ENCODE measurements at places on chromosomes 1 and 21.
A peak's percentile ranks its signal among the peaks of the same experiment; 100 is the strongest.

- peak; percentile 79 for DNase-seq
Observed at GRCh38 chr1:153572569-153573015, 6.9 kb upstream of the S100A2 start.

GRCh38 chr1:4045397-4046010 lies 145.4 kb upstream of the C1orf174 start:
- DNase-seq: no peak

DNA sequence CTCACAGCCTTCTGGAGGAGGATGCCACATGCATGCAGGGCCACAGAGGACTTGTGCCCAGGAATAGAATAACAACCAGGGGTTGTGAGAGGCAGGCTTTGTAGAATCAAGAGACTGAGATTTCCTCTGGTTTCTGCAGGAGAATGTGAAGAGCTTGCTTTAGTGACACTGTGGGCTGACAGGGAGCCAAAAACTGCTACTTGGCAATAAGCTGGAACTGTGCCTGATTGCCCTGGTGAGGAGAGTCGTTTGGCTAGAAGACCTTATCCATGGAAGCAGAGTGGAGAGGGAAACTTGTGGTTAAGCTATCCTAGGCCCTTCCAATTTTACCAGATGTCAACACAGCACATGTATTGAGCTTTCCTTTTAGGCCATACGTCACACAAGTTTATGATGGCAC lies 902.1 kb downstream of the MRPL39 start:
- DNase-seq: no peak

- no peak for DNase-seq
Observed at GRCh38 chr1:221720545-221720944, 21.3 kb downstream of the DUSP10 start.

GRCh38 chr1:45359882-45360513 lies 19.8 kb upstream of the MUTYH start:
- peak; percentile 42 for DNase-seq

DNA sequence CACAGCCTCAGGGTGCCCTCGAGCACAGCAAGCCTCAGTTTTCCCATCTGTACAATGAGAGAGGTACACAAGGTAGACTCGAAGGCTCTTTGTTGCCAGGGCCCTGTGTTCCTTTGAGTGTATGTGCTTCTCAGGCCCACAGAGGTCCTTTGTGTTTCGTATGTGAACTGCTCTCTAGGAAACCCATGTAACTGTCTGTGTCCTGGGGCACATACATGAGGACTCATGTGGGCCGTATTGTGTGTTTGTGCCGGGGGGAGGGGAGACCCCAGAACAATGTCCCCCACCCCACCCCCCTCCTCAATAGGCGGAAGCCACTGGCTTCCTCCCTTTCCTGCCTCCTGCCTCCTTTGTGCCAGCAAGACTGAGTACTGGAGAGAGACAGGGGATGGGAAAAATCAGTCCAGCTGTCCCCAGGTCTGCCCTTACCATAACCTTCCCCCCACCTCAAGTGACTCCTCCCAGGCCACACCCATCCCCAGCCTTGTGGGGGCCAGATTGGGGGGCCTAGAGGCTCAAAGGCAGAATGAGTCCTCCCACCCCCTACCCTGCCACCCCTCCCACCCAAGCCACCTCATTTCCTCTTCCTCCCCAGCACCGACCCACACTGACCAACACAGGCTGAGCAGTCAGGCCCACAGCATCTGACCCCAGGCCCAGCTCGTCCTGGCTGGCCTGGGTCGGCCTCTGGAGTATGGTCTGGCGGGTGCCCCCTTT lies at the start of gene TIE1:
TSS of gene TIE1 (plus strand) at position 605 of the 717 bp plus-strand sequence. CDS start at position 695, 90 bp downstream.
- DNase-seq: no peak

- no peak for DNase-seq
Observed at GRCh38 chr1:84912726-84913554, 19.9 kb upstream of the LPAR3 start.

- no peak for DNase-seq
Observed at GRCh38 chr1:9654834-9655723, 3.5 kb downstream of the PIK3CD start.

DNA sequence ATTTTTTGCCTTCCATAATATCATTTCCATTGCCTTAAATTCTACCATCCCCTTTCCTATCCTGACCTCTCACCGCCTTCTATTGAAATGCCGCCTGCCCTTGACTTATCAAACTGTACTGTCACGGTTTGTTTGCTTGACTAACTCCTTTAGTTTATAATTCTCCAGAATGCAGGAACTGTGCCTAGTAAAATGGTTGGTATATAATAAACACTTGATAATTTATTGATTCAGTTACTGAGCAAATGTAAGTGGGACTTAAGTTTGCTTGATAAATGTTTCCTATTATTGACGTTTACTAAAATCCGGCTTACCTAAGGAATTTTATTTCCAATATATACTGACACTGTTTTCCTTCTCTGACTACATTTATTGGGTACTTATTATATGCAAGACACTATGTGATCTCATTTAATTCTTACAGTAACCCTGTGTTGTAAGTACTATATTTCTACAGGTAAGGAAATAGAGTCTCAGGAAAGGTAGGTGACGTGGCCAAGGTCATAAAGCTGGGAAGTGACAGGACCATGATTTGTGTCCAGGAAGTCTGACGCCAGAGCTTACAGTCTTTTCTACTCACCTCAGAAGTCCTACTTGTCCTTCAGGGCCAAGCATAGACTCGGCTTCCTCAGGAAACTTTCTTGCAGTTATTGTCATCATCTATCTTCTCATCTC lies 35.7 kb downstream of the DPT start:
- no peak for DNase-seq

DNA sequence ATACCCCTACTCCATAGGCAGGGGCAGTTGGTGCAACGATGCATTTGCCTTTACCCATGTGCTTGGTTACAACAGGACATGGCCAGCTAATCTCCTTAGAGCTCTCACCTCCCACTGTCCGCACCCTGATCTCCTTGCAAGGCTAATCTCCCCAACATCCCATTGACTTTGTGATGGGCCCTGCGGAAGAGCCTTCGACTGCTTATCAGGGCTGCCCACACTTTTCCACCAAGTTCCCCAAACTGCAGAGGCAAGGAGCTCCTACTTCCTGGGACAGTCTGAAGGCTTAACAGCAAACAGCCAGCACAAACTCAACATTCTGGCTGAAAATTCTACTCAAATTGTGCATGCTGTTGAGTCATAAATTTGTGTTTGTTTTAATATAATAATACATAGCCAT lies 36.0 kb downstream of the C1orf94 start:
- DNase-seq: no peak

GRCh38 chr1:71046891-71047634 lies 553 bp downstream of the PTGER3 start:
- DNase-seq: no peak

DNA sequence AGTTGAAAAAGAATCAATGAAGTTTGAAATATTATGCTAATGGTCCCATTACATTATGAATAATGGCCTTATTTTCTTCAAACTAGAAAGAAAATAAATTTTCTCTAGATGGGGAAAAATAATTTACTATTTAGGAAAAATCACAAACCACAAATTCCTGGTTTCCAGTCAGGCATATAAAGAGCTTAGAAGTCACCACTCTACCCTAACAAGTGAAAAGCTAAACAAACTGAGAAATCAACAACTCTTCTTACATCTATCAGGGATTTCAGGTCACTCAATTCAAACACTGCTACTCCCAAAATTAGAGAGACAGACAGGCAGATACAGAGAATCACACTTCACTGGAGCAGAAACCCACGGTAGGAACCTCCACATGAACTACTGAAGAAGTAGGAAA lies 82.1 kb upstream of the LRRC7 start:
- DNase-seq: no peak

- no peak for DNase-seq
Observed at GRCh38 chr1:196877964-196878363, 9.9 kb upstream of the CFHR4 start.

DNA sequence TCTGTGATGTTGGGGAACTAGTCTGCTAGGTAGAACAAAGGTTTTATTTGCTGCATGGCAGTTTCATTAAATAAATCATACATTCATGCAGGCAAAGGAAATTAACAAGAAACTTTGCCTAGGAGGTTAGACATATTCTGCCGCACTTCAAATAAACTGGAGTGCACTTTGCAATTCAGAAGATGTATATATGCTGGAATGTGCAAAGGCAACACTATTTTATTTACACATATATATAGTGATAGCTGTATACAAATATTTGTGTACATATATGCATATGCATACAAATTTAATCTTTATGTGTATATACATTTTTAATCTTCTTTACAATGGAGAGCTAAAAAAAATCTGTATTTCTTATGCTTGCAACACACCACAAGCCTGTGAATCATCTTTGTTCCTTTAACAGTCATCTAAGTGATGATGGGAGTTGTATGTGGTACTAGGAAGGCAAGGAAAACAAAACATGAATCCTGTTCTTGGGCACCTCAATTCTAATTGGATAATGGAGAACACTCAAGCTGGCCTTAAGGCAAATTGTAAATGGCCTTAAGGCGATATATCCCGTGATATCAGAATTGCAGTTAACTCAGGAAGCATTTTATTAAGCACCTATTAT lies 605.8 kb upstream of the CAMK1G start:
- DNase-seq: no peak

DNA sequence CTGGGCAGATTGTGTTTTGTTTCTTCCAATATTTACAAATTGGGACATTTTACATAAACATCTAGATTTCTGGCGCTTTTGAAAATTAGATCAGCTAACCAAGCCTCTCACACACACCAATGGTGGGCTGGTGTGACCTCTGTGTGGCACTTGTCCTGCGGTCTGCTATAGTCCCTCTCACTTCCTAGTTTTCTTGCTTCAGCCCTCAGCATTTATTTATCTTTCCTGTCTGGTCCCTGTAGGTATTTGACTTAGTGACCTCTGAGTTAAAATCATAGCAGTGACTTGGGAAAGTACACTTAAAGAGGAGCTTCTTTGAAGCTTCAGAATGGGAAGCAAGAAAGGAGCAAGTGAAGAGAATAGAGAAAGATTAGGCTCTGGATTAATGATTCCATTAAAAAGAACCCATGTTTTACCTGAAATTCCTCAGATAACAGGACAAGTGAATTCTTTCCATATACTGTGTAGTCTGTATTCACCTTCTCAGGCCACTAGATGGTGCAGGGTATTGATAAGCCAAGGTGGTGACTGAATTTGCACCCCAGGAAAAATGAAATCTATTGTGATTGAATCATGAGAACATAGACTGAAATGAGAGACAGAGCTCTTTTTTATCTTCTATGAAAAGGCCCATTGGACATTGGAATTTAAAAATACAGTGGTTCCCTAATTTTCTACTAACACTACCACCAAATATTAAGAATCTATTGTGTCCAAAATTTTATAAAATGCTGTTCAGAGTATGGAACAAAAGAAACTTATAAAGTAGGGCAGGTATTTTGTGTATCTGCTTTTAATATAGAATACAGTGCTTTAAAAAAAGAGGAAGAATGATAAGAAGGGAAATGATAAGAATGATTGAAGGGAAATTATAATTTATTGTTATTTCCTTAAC lies 7.1 kb upstream of the DIPK1A start:
- DNase-seq: peak; percentile 14

DNA sequence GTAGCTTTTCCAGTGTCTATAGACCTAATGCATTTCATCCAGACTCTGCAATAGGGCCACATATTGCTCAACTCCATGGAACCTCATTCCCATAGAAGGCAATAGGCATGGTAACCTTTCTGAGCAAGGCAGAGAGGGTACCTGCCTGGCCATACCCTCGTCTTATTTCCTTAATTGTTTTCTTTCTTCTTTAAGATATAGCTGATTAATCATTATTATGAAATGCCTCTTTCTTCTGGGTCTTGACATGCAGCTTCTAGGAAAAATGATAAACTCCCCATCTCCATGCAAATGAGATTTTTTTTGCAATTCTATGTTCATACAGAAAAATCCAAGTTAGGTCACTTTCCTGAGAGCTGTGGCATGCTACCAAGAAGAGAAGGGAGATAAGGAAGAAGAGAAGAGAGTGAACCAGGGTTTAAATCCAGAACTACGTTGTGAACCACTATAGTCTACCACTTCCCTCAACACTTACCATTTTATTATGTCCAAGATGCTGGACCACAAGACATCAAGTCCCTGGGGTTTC lies 33.0 kb upstream of the IL20 start:
- no peak for DNase-seq

GRCh38 chr1:25123551-25123950 lies 108.8 kb downstream of the SYF2 start:
- DNase-seq: no peak

GRCh38 chr1:55640708-55641473 lies 425.7 kb upstream of the USP24 start:
- no peak for DNase-seq

DNA sequence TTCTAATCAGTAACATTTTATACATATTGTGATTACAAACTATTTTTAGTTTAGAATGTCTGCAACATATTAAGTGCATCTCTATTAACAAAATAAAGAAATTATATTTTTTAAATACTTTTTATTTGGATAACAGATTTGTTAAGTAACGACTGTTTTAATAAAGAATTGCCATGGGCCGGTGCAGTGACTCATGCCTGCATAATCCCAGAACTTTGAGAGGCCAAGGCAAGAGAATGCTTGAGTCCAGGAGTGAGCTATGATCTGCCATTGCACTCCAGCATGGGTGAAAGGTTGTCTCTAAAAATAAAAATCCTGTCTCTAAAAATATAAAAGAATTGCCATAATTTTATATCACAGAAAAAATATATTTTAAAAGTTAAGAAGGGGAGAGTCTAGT lies 4.1 kb downstream of the LRRIQ3 start:
- no peak for DNase-seq

- DNase-seq: no peak
Observed at GRCh38 chr1:30901798-30902581, 6.6 kb downstream of the SDC3 start.

GRCh38 chr21:38439426-38439825 lies 58.9 kb downstream of the ERG start:
- no peak for DNase-seq

DNA sequence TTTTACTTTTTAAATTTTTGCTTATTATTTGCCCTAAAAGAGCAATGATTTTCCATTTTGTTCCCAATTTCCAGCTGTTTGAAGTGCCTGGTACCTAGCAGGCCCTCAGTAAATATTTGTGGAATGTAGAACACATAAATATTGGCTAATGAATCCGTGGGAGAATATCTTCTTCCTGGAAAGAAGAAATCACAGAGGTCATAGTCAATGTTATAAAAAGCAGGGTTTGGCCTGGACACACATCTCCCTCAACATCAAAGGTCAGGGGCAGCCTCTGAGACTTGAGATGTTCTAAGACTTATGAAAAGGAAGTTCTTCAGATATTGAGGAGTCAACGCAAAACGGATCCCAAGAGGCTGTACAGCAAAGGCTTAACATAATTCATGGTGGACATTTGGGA lies 358.1 kb downstream of the HHAT start:
- DNase-seq: no peak

All from NCI-H526 (cell line).